HL-60 (cell line): ENCODE measurements at places on chromosomes 3 and 15.

- DNase-seq: no peak
These were observed 17.3 kb upstream of the NCK1 start for GRCh38 chr3:136844724-136845123.

- DNase-seq: peak; percentile 45
These were observed 44.5 kb downstream of the SNAPC5 start for GRCh38 chr15:66452971-66453580.

GRCh38 chr15:37134699-37135131, 34.4 kb upstream of the MEIS2 start:
- DNase-seq: no peak

DNA sequence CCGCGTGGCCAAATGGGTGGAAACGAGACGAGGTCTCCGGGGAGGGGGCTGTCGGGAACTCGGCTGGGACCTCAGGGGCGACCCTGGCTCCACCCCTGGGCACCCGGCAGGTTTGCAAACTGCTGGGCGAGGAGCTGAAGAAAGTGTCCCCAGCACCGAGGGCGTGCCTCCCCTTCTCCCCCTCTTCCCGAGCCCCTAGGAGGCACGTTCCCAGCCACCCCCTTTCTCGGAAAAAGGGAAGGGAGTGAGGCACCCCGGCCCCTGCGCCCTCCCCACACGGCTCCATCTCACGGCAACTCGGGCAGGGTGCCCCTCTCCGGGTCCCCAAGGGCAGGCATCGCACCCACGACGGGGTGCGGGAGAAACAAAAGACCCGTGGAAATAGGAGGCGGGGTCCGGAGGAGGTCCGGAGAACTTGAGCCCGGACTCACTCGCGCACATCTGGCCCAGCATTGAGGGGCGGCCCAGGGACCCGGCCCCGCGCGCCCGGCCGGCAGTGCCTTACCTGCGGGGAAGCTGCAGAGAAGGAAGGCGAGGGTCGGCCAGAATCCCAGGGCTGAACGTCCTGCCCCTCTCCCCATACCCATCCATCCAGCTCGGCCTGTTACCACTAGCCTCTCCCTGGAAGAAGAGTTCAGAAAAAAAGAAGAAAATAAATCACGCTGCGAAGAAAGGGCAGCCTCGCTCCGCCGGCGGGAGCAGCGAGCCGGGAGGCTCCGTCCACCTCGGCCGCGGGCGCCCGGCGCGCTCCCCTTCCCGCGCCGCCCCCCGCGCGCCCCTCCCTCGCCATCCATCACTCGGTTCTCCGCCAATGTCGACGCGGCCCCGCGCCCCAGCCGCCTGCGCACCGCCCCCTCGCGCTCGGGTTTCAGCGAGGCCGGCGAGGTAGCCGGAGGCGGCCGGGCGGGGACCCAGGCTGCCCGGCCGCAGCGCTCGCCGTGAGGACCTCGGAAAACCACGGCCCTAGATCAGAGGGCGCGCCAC, 16.3 kb downstream of the RGMA start:
- no peak for DNase-seq

DNA sequence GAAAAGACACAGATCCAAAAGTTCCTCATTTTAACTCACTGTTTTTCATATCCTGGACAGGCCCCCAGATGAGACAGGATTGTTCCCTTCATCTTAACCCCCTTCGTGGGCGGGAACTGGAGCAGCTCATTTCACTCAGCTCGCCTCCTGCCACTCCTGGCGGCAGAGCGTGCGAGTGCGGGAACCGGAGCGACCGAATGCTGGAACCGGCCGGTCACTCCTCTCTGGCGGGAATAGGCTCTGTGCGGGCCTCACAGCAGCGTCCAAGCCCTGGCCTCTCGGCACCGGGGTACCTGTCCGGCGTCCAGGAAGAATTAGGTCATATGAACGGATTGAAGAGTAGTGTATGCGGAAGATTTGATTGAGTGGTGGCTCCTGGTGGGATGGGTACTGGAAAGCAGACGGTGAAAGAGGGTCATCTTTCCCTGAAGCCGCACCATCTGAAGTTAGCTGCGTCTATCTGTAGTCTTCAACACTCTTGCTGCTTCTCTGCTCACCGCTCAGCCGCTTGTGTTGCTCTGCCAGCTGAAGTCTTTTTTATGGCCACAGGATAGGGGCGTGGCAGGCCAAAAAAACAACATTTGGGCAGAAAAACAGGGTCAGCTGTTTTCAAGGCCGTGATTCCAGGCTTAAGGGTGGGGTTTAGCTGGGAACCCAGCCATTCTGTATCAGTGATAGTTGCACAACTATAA, 42.3 kb upstream of the FXR1 start:
- DNase-seq: no peak

DNA sequence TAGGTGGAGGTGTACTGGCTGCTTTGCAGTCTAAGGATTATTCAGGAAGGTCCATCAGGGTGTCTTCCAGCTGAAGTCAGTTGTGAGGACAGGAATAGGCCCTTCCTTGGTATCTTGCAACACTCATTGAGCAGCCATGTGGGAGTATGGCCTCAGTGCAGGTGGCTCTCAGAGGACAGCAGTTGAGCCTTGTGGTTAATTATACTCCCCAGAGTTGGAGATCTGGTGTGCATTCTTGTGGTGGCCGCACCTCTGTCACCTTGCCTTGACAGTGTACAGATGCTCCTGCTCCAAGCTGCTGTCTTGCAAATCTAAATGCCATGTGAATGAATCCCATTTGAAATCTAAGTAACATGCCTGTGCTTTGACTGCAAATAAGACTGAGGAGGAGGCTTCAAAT, 339.9 kb upstream of the BCHE start:
- no peak for DNase-seq

DNA sequence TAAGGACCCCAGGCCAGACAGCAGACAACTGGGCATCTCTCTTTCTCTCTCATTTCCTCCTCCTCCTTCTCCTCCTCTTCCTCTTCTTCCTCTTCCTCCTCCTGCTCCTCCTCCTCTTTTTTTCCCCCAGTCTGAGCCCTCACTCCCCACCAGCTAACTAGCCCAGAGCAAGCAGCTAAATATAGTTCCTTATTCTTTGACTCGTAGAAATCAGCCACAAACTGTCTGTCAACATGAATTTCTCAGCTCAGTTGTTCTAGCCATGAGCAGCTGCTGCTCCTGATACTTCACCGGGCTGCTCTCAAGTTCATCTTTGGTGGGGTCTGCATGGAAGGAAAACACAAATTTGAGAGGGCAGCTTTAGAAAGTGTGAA, 19.2 kb upstream of the LOXL1 start:
- DNase-seq: peak; percentile 34

DNA sequence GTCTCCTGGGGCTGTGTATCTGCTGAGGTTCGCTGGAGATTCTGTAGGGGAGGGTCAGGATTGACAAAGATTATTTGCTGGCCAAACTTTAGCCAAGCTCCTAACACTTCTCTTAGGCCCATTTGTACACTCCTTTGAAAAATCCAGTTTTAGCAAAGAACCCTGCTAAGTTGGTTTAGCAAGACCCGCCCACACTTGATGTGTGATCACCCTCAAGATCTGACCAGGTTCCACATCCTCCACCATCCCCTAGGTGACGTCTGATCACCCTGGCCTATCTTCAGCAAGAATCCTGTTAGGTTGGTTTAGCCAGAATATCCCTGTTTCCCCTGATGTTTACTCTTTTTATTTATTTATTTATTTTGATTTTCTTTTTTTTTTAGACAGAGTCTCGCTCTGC, 14.8 kb upstream of the SLC35G2 start:
- no peak for DNase-seq

- DNase-seq: no peak
These were observed 70.7 kb upstream of the THBS1 start for GRCh38 chr15:39510001-39510701.

GRCh38 chr15:56817321-56818080, 84.2 kb upstream of the ZNF280D start:
- DNase-seq: no peak

- DNase-seq: no peak
These were observed 33.6 kb upstream of the UBE2E2 start for GRCh38 chr3:23169551-23169950.

DNA sequence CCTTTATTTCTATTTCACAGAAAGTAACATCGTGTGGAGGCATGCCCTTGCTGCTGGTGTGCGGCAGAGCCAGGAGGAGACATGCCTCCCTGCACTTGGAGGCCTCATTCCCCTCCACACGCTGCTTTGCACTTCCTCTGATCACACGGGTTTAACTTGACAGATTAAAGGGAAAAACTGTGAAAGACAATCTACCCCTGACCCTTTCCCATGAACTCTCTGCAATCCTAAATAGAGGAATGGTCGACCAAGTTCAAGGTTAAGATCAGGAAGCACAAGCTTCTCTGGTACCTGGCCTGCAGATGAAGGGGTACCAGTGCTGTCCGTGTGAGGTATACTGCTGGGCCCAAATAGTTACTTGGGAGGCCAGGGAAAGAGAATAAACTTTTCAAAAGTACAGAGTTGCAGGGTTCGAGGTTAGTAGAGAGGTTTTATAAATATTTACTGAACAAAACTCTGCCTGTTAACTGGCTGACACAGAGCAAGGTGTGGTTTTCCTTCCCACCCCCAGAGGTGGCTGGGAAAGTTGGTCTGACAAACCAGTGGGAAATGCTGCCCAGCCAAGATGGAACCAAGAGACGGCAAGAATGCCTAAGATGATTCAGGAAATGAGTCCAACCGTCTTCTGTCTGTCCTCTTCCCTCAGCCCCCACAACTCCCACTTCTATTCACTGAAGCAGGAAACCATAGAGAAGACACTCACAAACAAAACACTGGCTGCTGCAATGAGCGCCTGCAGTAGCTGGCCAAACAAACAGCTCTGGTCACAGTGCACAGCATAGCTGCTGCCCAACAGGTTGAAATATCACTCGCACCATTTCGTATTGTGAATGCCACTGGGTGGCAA, 79.6 kb downstream of the IGF2BP2 start:
- no peak for DNase-seq

- no peak for DNase-seq
These were observed 31.4 kb downstream of the KCNMB2 start for GRCh38 chr3:178567611-178568010.

- no peak for DNase-seq
These were observed 205.9 kb upstream of the MDFIC2 start for GRCh38 chr3:70518356-70518755.

GRCh38 chr3:193348686-193349085, 29.9 kb downstream of the ATP13A5 start:
- no peak for DNase-seq

GRCh38 chr3:15108082-15108545, 9.2 kb upstream of the RBSN start:
- DNase-seq: peak; percentile 49

GRCh38 chr3:62632510-62633294, 242.5 kb downstream of the CADPS start:
- DNase-seq: no peak

- DNase-seq: no peak
These were observed 34.2 kb downstream of the CLEC3B start for GRCh38 chr3:45060165-45060892.

- no peak for DNase-seq
These were observed 360.8 kb upstream of the PROK2 start for GRCh38 chr3:72145506-72146380.

DNA sequence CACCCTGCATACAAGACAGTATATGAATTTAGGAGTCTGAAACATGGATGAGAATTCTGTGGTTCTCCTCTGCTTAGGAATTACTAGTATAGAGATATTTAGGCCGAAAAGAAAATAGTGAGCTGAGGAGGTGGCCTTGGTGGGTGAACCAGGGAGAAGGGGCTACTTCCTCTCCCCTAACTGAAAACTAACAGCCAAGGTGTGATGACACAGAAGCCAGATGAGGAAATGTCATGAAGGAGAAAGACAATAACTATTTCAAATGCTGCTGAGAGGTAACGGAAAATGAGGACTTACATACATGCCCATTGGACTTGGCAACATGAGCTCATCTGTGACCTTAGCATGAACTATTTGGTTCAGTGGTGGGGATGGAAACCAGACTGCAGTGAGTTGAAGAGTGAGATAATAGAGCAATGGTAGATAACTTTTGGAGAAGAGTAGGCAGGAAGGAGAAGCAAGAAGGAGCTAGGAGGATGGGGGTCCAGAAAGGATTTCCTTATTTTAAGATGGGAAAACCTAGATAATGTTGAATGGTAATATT, 114.4 kb upstream of the TSPAN3 start:
- DNase-seq: peak; percentile 52

- no peak for DNase-seq
These were observed 773.1 kb upstream of the NR2F2 start for GRCh38 chr15:95557226-95558046.

GRCh38 chr3:99639579-99639978, 1.2 kb downstream of the COL8A1 start:
- no peak for DNase-seq

DNA sequence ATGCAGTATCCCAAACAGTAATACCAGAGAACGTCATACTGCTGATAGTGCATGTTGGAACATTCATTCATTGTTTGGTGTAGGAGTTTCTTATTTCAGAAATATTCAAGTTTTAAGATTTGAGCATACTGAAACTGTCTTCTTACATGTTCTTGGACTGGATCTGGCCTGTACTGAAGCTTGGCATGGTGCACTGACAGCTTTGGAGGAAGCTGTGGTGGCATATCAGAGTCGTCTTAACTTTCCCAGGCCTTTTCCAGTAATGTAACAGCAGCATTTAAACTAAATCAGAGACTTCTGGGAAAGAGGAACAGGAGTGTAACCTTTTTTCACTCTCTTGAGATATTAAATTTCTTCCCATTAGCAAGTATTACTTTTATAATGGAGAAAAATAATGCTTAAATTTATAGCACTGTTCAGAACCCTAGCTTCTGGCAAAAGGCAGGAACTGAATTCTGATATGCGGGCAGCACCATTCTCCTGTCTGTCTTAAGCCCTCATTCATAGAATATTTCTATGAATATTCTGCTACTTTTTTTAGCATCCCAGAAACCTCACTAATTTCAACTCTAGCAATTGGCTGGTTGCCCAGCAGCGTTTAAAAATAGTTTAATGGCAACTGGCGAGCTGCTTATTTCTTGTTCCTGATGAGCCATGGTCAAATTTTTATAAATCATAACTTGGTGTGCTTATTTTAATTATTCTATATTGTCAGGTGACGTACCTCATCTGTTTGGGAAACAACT, 31.1 kb downstream of the DNAJC13 start:
- DNase-seq: no peak

DNA sequence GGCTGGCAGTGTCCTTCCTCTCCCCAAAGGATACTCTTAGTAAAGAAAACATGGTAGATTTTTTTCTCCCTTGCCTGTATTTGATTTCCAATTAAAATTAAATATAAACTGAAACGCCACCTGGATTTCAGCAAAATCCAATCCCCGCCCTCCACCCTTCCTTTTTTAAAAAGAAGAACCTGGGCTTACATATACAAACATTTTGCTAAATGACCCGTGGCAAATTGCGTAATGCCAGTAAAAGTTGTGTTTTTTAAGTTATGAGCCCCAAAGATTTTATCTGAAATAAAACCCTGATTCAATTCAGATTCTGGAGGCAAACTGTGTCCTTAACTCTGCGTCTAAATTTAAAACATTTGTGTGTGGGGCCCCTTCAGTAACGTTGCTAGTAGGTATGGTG, 403.0 kb downstream of the FOXP1 start:
- peak; percentile 32 for DNase-seq

DNA sequence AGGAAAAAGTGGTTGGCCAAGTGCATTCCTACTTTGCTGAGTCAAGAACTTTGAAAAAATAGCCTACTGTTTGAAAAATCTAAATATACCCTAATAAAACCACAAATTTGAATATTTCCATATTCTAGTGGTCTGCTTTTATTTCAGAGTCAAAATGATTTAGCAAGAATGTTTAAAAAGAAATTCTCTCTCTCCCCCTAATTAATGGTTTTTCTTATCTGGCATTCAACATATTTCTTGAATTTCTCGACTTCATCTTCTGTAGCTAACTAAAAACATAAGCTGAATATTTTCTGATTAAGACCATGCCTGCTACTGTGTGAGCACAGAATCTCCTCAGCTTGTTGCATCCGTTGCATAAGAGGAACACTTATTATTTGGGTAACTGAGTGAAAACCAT, 563.5 kb upstream of the TBL1XR1 start:
- no peak for DNase-seq
